ENCODE measurements at places on chromosomes 7 and 10. TPM values are rescaled to one million over a fixed set of nuclear protein-coding genes. Genes with fewer than 3 reads are reported as not detected.

LARP4B gene
- total RNA-seq: 137 TPM

PPP1R9A gene
- total RNA-seq: not detected

LEP gene
- total RNA-seq: not detected

DNA sequence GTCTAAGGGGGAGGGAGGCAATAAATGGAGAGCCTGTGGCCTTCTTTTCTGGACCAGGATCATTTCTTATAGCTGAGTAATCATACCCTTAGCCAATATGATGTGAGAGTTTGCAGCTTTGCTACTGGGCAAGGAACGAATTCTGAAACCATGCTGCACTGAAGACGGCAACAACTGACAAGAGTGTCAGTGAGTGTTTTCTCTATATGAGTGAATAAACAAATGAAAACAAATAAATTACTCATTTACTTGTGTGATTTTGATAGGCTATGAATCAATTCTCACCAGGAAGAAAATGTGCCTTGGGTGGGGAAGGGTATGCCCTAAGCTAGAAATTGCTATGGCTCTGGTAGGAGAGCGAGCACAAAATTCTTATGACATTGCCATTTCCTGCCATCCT, 79.4 kb upstream of the LRRN3 start:
- DNase-seq: no peak

DNA sequence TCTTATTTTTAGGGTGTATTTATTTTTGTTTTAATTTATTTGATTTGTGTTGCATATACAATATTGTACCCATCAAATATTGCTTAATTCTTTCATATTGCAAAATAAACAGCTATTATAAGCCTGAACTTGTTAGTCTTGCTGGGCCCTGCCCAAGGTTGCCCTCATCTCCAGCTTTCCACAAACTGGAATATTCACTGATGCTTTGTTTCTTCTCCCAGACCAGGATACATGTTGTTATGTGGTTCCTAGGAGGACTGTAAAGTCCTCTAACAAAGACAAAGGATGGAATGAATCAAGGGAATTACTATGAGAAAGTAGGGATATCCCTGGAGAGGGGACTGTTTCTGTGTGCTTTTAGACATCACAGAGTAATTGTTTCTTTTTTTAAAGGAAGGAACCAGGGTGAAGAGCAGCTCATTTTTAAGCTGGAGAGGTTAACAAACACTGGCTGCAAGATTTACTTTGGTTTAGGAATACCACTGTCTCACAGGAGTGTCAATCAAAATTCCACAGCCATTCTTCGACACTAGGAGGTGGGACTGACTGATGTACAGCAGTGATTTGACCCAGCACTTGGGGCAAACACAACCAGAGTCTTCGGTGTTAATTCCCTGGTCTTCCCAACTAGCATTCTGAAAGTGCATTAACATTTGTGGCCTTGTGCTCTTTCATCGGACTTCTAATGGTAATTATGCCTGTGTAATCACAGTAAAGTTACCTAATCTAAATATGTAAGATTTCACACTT, 14.8 kb upstream of the CD36 start:
- no peak for DNase-seq

DNA sequence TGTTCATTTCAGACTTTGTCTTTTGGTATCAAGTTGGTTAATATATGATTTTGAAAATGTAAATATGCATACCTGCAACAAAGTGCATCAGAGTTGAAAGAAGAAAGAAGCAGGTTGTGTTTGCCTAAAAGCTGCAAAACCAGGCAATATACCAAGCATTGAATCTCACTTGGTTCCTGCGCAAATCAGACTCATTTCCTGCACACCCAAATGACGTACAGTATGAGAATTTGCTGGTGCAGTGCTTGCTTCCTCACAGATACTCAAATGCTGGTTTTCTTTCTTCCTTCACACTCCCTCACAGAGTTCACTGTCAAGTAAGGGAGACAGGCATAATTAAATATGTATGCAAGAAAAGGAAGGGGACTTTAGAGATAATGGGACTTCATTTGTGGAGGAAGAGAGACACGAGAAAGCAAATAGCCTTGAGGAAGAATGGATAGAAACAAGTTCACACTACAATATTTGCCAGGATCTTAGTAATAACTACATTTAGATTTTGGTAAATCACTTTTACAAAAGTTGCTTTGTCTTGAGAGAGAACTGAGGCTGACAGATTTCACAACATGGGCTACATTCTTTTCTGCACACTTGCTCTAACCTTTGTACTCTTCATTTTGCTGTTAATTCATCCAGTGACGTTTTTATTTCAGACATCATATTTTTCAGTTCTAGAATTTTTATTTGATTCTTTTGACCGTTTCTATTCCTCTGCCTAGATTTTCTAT, 56.9 kb upstream of the AOAH start:
- no peak for DNase-seq

DNA sequence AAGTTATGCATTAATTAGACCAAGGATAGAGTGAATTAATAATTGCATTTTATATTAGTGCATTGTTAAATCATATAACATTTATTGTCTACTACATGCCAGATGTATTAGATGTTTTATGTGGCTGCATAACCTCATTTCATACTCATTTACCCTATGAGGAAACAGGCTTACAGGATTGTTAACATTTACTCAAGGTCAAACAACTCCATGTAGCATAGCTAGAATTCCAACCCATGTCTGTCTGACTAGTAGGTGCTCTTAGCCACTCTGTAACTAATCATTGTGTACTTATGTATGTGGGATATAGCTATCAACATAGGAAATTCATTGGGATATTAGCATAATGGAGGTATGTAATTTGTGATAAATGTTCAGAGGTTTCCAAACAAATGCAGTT, 46.3 kb downstream of the PHYHIPL start:
- no peak for DNase-seq

DNA sequence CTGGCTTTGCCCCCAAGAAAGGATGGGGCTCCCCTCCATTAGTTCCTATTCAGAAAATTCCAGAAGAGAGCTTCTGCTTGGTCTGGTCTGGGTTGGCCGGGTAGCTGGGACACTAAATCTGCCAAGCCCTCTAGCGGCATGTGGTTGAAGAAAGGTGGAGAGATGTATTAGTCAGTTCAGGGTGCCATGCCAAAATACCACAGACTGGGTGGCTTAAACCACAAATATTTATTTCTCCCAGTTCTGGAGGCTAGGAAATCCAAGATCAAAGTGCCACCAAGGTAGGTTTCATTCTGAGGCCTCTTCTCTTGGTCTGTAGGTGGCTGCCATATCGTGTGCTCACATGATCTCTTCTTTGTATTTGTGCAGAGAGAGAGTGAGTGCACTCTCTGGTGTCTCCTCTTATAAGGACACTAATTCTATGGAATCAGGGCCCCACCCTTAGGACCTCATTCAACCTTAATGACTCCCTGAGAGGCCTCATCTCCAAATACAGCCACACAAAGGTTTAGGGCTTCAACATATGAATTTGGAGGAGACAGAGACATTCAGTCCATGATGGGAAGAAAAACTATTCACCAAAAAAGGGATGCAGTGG, 38.7 kb upstream of the MTPAP start:
- no peak for DNase-seq

ADD3 gene
- 37.8 TPM for total RNA-seq

- no peak for DNase-seq
These were observed 18.4 kb upstream of the EPHB6 start for GRCh38 chr7:142836426-142836825.

- no peak for DNase-seq
These were observed 91.7 kb downstream of the SLC16A9 start for GRCh38 chr10:59617996-59618395.

- DNase-seq: no peak
These were observed 18.6 kb upstream of the GATA3 start for GRCh38 chr10:8035641-8036470.

DNA sequence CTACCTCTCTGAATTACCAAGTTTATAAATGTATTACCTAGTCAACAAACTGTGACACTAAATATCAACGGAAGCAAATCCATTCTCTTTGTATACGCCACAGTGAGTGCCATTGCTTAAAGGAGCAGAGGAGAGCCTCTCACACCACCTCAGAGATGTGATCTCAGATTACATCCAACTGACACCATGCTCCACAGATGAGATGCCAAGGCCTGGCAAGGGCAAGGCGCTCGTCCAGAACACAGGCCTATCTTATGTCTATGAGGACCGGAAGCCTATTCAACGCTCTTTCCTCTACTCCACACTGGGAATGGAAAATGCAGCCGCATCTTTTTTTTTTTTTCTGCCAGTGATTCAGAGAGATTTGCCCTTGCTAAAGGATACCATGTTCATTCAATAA, 11.4 kb downstream of the PDIA4 start:
- no peak for DNase-seq

GRCh38 chr10:101851411-101852116, 8.0 kb upstream of the KCNIP2 start:
- DNase-seq: no peak

- DNase-seq: peak; percentile 52
These were observed 842 bp downstream of the ZNF22 start for GRCh38 chr10:45001381-45002148.

ACSM6 gene
- total RNA-seq: not detected

UCMA gene
- total RNA-seq: not detected

DYDC1 gene
- total RNA-seq: not detected

- no peak for DNase-seq
These were observed 36.3 kb downstream of the ABCB1 start for GRCh38 chr7:87564296-87564963.

ANKRD1 gene
- total RNA-seq: not detected

DNA sequence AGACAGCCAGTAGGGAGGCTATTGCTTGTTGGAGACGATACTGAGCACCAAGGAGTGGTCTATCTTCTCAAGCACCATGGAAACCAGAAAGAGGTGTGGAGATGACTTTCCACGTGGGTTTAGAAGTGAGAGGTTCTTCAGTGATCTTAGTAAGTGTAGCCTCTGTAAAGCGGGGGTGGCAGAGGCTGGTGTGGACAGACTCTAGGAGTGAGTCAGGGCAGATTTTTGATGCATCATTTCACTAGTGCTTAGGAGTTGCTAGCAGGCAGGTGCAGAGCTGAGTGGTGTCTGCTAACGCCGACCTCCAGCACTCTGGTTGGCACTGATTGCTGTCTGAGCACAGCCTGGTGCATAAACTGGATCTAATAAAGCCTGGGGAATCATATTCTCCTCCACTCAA, 78.4 kb upstream of the ADO start:
- no peak for DNase-seq

DNA sequence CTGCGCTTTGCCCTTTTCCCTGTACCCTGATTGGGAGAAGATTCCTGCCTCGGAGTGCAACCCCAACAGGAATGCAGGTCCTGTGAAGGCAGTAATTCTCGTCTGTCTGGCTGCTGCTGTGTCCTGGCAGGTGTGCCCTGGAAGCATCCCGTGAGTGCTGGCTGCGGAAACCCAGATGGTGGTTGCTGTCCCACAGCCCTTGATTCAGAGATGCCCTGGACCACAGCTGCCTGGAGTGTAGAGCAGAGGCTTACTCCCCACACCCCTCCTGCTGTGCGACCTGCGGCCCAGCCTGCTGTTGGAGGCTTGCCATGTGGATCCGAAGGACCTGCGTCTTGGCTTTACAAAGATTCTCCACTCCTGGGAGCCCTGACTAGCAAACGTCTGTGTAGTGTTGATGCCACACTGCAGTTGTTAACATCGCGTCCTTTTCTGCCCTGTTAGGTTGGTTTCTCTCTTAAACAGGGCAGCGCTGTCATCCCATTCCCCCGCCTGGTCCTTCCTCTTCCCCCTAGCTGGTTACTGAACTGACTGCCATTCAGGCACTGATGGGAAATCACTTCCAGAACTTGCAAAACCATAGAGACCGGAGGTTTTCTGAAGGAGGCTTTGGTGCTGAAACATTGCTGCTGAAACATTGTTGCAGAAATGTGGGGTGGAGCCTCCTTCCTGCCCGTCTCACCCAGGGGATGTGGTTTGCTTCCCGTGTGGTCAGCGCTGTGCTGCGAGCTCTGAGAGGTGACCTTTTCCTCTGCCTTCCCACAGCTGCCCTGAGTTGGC, 53.3 kb downstream of the DNAJB6 start:
- peak; percentile 33 for DNase-seq

GRCh38 chr7:128008141-128008540, 23.1 kb downstream of the LRRC4 start:
- DNase-seq: no peak

EZH2 gene
- 91.7 TPM for total RNA-seq

DNA sequence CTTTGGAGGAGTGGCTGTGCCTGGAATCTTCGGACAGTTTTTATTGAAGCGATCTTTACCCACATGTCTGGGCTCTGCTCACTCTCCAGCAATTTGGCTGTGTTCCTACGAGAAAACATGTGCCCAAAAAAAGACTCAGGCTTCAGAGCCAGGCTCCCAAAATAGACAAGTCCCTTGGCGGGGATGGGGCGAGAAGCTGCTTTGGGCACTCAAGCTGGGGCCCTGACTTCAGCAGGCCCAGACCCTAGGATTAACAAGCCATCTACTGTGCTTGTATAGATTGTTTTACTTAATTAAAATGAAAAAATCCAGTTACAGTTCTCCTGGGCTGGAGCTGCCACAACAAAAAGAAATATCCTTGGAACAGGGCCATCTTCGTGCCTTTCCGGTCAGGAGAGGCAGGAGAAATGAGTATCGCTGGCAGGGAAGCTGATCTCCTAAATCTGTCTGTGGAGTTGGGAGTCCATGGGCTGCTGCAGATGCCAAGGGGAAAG, 51.4 kb upstream of the PDCD4 start:
- DNase-seq: no peak

SYT15 gene
- 1.5 TPM for total RNA-seq

SUN3 gene
- not detected for total RNA-seq

GRCh38 chr7:121634356-121634755, 238.2 kb upstream of the FAM3C start:
- no peak for DNase-seq

DNA sequence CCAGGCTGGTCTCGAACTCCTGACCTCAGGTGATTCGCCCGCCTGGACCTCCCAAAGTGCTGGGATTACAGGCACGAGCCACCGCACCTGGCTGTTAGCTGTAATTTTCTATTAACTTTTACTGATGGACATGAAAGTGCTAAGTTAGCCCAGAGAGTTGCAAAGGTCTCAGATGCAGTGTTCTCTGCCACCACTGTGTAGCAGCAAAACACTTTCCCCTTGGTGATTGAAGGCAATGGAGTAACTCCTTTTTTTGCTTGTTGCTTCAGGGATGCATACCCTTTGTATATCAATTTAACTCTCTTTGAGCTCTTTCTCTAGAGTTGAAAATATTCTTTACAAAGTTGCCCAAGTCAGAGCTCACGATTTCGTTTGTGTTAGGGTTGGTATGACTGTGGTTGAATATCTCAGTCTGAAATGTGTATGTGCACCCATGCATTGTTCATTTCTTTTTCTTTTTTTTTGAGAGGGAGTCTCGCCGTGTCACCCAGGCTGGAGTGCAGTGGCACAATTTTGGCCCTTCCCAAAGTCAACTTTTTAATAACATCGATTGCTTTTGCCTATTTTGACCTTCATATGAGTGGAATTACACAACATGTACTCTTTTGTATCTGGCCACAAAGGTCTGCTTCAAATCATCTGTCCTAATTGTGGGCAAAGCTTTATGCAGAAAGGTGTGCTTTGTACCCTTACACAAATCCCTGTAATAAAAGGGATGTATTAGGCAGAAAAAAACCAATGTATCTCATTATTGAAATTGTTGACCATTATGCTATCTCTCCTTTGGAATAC, 52.6 kb downstream of the GTF2I start:
- no peak for DNase-seq
